ENCODE measurements at places on chromosomes 7 and 10.

DNA sequence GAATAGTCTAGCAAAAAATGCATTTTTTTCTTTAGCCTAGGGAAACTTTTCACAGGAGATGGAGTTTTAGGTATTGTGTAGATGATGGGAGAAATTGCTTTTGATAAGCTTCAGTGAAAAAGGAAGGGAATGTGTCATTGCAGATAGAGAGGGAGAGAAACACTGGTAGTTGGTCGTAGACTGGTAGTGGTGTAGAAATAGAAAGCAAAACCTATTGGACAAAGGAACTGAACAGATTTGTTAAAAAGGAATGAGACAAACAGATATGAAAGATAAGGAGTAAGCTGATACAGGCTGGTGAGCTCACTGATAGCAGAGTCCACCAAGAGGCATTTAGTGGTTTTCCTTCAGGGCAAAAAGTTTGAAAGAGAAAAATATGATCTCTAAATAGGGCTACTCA, 94.3 kb downstream of the ZEB1 start:
- no peak for DNase-seq

DNA sequence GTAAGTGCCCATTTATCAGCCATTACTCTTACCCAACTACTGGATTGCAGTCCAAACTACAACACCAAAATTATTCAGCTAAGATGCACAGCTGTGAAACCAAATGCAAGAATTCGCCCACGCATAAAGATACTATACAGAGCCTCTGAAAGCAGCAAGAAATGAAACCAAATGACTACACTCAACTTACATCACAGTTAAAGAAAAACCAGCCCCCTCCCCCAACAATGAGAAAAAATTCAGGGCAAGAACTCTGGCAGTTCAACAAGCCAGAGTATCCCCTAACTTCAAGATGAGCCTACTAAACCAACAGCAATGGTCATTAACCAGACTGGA, 209.1 kb upstream of the VWC2 start:
- DNase-seq: no peak

- no peak for DNase-seq
Measured at GRCh38 chr10:94412449-94412848, 10.1 kb downstream of the TBC1D12 start.

DNA sequence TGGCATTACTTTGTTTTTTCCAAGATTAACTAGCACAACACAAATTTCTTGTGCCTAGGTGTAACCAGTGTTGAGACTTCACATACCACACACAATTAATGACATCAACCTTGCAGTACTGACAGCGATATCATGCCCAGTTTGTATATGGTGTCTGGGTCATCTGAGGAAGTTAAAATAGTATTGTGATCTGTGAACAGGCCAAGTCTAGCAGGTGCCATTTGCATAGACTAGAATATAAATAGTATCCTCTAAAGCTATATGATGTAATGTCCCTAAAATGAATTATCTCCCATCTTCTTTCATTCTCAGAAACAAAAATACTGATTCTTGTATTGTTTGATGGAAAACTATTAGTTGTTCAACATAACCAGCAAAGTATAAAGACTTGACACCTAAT, 175.8 kb upstream of the KAT6B start:
- DNase-seq: no peak

Data from activated T-helper 1 cell treated with anti-CD3 and anti-CD28 coated beads, Interleukin-2, amount 50 U/mL, for 16 hours (primary cell).